ENCODE measurements at places on chromosomes 4 and X.

DNA sequence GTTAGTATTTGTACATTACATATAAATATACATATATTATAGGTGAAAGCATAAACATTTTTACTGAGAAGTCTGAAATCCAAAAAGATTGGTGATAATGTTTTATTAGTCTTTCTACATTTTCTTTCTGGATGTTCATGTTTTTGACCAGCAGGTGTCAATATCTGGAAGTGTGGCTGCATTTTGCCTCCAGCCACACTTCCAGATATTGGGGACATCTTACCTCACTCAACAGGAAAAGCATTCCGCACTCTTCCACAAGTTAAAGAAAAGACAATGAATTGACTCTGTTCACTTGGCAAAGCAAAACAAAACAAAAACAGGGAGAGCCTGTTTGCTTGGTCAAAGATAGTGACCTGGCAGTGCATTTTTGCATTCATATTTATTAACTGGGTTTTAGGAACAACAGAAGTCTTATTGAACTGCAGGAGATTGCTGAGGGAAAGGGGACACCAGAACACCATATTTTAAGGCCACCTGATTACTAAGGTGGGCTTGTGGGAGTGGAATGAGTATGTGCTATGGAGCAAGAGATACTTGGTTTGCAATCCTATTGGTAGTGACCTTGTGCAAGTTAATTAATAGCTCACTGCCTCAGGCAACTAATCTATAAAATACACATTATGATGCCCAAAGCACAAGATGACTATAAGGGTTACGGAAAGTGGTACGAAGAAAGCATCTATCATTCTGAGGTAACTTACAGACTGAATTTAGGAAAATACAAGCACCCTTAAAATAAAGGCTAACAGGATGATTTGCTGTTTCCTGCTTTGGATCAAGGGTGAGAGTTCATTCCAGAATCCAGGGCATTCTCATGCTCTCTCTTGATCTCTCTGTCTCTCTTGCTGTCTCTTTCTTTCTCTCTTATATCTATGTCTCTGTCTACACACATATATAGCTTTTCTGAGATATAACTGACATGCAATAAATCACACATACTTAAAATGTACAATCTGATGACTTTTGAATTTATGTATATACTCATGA lies 389.9 kb upstream of the EMCN start:
- DNase-seq = peak; percentile 33

DNA sequence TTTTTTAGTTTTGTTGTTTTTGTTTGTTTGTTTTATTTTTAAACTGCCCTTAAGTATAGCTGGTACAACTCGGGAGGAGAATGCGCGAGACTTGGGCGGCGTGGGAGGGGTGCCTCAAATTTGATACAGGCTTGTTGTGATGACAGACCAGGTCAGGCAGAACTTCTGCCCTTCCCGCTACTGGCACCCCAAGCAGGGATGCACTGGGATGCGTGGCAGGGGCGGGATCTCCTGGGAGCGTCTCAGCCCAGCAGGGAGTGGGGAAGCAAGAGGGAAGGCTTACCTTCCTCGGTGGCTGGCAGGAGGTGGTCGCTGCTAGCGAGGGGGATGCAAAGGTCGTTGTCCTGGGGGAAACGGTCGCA lies 851 bp downstream of the SFRP2 start:
- DNase-seq = no peak

DNA sequence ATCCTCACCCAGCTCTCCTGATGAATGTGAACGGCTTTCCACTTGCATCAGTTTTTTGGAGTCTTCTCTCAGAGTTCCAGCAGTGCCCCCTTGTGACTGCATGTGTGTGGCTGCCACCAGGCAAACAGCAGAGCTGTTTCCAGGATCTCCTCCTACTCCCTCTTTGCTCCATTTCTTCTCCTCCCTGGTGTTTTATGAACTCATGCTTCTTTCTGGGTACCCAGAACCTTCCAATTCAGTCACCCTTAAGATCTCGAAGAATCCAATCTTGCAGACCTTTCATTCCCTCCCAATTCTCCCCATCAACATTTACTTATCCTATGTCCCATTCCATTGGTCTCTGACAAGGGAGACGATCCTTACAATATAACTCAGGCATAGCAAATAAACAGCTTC lies 6.8 kb upstream of the TCEANC start:
- peak; percentile 41 for DNase-seq

GRCh38 chrX:48752498-48752897 lies 9.0 kb upstream of the GLOD5 start:
- DNase-seq = no peak

GRCh38 chrX:43644124-43644701 lies 11.9 kb upstream of the MAOA start:
- DNase-seq = no peak

Measured in Kasumi-1 (cell line).